ENCODE measurements at places on chromosomes 1 and 21.

GRCh38 chr21:37877171-37877570 lies 39.1 kb downstream of the KCNJ6 start:
- DNase-seq, result no peak

GRCh38 chr1:234644928-234645327 lies 35.0 kb upstream of the IRF2BP2 start:
- DNase-seq, result no peak

DNA sequence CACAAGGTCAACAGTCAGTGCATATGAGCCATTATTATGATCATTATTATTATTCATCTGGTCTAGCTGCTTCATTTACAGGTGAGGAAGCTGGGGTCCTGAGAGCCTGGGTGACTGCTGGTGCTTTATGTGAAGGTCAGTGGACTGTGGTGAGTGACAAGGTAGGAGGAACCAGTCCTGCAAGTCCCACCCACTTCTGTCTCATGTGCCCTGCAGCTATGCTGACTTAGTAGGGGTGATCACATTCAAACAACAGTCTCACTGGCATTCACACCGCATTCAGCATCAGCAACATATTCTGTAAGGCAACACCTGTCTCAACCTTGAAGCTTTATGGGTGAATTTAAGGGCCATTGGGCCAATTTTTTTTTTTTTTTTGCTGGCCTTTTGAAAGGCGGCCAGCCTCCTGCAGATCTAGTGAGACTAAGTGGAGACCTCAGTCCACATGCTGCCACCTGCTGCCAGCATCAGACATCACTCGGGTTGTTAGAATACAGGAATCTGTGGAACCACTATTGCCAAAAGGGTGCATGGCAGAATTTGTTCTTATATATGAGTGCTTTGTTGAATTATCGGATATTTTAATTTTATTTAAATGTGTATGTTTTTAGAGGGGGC lies 59.9 kb upstream of the CACNA1E start:
- no peak for DNase-seq

DNA sequence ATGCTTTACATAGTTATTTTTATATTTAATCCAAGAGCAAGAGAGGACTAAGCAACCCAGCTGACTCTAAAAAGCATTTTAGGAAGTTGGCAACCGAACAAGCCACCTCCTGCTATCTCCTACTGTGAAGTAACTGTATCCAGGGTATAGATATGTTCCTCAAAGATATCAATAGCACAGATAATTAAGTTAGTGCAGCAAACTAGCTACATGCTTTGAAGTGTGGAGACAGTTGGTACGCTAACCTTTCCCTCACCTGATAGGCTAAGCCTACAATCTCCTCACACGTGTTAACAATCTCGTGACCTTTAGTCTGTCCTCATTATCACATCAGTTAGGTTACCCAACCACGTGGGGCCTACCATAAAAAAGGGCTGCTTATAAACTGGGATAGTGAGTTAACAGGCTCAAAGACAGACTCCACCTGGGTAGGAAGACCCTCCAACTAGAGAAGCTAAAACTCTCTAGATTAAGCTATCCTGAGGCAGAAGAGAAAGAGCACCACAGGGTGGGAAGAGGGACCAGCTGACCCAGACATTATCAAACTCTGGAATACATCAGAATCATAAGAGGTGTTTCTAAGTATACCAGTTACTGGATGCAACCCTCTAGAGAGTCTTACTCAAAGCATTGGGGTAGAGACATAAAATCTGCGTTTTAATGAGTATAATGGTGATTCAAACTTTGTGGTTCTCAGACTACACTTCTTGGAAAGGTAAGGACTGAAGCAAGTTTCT lies 340.1 kb upstream of the ESRRG start:
- DNase-seq, result no peak

DNA sequence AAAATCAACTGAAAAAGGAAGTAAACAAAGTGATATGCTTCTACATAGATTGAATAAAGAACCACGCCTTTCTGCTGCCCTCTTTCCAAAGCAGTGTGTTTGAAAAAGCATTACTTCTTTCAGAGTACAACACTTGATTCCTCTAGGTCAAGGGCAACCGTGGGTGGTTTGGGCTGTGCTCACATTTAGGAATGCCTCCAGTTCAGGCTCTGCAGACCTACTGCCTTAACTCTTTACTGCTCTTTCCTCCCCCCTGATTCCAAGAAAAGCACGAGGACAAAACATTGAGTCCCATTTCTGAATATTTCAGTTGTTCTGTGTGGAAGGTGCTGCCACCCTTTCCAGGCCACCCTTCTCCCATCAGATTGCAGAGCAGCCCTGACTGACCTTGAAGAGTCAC lies 45.2 kb downstream of the ADAMTS1 start:
- no peak for DNase-seq

DNA sequence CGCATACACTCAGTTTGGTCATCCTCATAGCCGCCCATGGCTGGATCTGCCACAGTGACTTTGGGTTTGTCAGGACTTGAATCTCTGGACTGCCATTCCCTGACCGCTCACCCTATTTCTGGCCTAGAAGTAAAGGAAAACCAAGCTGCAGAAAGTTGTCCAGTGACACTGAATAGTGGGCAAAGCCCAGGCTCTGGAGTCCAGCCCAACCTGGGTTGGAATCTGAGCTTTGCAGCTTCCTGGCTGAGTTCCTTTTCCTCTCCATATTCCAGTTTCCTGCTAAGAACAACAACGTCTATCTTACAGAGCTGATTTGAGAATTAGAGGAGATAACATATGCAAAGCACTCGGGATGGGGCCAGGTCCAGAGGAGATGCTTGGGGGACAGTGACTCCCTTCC lies 15.6 kb upstream of the EIF4G3 start:
- DNase-seq, result no peak

DNA sequence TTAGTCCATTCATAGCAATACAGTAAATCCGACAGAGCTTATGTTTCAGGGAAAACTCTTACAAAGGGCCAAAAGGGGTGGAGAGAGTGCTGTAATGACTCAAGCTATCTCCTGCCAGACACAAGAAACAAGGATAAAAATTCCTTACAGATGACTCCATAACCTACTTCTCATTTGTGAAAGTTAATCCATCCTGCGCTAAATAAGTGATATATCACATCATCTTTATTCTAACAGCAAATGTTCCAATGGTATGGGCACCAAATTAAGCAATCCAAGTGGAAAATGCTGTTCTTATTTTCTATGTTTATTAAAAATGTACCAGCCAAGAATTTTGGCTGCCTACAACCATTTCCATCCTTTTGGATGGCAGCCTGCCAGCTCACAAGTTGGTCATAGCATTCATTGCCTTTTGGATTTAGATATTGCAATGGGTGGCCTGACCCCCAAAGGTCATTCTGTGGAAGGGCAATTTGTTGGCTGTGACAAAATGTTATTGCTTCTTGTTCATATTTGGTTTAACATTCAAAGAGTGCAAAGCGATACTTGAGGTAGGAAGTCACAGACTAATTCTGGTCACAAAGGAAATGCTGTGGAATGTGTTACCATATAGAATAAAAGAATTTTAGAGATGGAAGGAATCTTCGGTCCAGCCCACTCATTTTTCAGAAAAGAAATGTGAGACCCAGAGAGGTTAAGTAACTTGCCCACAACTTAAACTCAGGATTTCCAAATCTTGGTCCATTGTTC lies 2.8 kb upstream of the ENAH start:
- DNase-seq, result peak; percentile 26

DNA sequence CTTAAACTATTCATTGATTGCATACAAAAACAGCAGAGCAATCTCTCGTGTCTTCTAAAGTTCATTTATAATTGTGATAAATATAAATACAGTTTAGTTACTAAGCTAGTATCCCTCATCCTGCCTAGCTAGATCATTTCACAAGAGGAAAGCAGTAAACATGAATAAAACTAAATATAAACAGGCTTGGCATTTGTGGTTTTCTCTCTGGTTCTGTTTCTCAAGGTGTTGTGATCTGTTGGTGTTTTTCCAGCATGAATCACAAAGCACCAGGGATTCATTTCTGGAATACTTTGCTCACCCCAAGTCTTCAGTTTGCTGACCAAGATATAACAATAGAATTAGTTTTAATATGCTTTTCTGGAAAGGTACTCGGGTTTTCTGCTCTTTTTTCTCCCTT lies 32.7 kb upstream of the GLIS1 start:
- no peak for DNase-seq

GRCh38 chr1:52435650-52436049 lies 31.2 kb downstream of the PRPF38A start:
- DNase-seq, result no peak

GRCh38 chr1:248861616-248862015 lies 2.7 kb upstream of the ZNF692 start:
- DNase-seq, result no peak

- DNase-seq, result no peak
These were observed 9.3 kb downstream of the PLA2G2A start for GRCh38 chr1:19969898-19970660.

DNA sequence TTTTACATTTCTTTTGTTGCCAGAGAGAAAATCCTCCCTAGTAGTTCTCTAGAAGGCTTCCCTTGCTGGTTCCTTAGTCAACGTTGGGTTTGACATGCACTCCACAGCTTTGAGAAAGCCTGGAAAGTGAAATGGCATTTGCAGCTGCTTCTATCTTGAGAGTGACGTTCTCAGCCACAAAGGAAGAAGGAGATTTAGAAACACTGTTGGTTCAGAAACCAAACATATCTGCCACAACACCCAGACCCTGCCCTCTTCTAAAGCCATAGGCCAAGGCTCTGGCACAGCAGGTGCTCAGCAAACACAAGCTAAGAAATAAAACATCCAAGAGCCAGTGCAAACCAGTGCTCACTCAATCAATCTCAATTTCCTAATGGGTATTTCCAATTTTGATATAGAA lies 121.4 kb downstream of the CCDC185 start:
- no peak for DNase-seq

GRCh38 chr1:175402336-175402735 lies 209.8 kb upstream of the KIAA0040 start:
- no peak for DNase-seq

DNA sequence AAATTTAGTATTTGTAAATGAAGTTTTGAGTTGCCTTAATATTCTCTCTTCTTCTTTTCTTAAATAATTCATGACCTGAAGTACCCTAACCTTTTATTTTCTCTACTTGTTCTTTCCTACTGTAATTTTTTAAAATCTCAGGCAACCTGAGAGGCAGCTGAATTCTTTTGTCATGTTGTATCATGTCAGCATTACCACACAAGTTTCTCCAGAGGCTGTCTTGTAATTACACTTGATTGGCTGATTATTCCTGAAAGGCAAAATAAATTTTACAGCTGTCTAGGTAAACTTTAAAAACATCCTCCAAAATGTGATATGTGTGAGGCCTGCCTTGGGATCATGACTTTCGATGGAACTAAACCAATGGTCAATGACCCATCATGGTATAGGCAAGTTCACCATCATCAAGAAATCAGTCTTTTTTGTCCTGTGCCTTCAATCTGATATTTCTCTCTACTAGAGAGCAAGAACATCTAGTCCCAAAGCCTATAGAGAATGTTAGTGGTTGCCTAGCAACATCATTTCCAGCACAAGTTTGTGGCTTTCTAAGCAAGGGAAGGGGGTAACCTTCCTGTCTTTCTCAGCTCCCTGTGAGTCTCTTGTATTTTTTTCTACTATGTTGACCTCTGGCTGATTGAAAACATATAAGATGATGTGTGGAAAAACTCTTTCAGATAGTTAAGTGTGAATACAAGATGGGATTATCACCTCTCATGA lies 115.5 kb downstream of the GABPA start:
- no peak for DNase-seq

- no peak for DNase-seq
These were observed 21.8 kb downstream of the ACTA1 start for GRCh38 chr1:229412056-229412455.

DNA sequence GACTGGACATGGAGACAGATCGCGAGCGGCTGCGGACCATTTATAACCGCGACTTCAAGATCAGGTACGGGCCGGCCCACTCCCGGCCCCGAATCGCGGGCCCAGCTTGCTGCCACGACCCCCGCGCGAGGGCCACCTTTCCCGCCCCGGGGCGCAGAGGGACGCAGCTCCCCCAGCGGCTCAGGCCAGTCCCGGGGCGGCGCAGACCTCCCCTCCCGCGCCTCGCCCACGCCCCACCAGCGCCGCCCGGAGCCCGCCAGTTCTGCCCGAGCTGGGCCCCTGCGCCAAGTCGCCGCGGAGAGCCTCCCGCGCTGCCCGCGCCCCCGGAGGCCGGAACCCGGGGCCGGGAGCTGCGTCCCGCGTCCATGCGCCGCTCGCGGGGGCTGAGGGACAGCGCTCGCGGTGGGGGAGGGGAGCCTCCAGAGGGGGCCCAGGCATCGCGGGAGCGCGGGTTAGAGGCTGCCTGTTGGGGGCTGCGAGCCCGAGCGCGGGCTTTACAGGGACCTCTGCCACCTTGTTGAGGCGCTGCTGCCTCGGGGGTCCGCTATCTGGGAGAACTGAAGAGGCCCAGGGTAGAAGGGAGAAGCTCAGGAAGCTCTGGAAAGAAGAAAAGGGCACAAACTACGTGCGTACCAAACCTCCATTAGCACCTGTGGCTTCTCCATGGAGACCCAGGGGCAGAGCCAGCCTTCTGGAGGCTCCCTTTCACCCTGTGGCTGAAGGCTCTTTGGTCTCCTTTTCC lies 698 bp downstream of the MOV10 start:
- no peak for DNase-seq

- no peak for DNase-seq
These were observed 26.0 kb downstream of the CHML start for GRCh38 chr1:241614144-241614543.

- DNase-seq, result peak; percentile 30
These were observed 19.3 kb downstream of the AHCYL1 start for GRCh38 chr1:110003747-110004428.

GRCh38 chr1:54577612-54578011 lies 29.6 kb downstream of the ACOT11 start:
- peak; percentile 62 for DNase-seq

- no peak for DNase-seq
These were observed 2.9 kb upstream of the ASPM start for GRCh38 chr1:197149340-197149739.

DNA sequence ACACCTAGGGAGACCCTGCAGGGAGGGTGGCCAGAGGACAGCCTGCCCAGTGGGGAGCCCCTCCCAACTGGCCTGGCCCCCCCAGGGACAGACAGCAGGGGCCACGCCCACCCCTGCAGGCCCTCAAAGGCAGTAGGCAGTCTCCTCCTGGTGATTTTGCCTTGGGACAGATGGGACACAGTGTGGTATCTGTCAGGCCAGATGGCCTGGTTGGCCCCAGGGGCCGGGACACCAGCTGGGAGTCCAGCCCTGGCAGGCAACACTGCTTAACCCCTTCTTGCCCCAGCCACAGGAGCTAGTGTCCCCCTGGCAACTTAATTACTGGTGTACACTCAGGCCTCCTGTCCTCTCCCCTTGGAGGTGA lies 17.8 kb downstream of the IFFO2 start:
- no peak for DNase-seq

DNA sequence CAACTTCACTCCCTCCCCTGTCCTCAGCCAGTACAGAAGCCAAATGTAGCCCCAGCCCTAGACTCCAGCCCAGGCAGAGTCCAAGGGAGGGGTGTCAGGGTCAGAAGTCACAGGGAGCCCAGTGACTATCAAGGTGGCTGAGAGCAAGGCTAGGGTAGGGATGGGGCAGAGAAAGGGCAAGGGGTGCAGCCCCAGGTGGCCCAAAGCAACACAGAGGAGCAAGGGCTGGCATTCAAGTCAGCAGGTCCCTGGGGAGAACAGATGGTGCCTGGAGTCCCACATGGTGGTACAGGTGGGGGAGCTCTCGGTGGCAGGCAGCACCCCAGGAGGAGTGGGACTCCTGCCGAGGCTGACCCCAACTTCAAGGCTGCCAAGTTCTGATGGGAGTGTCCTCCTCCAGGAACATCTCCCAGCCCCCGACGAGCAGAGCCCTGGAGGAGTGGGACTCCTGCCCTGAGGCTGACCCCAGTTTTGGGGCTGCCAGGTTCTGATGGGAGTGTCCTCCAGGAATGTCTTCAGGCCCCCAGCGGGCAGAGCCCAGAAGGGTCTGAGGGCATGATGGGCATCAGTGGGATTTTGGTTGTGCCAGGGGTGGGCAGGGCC lies 3.7 kb upstream of the DVL1 start:
- DNase-seq, result no peak
